ENCODE measurements at places on chromosomes 3 and 15.

DNA sequence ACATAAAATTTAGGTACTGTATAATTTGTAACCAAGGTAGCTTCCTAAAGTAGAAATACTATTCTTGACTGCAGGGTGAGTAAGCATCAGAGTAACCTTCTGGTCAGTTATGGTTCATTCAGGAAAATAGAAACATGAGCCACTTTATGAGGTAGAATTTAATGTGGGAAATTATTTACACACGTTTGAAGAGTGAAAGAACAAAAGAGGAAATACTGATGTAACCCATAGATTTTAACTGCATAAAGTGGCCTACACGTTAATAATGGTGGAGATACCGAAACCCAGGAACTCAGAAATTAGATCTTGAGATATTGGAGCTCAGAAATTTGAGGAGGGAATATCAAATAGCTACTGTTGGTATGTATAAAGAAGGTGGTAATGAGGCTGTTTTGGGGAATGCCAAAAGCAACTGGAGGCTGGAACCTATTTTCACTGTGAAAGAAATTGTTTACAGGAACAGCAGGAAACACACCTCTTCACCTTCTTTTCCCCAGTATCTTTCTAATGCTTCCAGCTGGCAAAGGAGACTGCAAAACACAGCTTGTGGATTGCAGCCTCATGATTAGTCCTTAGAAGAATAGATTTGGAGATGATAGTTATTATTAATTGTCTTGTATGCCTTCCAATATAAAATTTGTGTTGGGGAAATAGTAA, 216.1 kb downstream of the DOCK3 start:
- DNase-seq: no peak

DNA sequence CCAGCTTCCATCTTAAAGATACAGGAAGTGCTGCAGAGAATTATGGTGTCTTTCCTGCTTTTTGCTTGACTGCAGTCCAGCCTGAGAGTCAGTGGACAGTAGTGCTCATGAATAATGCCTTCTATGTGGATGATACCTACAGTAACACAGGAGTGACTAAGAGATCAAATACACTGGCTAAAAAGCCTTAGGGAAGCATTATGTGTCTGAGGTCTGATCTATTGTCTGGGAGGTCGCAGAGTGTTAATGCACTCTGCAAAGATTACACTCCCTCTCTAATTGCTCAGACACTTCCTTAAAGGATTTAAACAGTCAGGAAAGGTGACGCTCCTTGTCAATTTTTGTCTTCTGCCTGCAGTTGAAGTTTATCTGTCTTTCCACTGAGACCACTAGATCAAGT, 183.6 kb downstream of the MCTP2 start:
- no peak for DNase-seq

DNA sequence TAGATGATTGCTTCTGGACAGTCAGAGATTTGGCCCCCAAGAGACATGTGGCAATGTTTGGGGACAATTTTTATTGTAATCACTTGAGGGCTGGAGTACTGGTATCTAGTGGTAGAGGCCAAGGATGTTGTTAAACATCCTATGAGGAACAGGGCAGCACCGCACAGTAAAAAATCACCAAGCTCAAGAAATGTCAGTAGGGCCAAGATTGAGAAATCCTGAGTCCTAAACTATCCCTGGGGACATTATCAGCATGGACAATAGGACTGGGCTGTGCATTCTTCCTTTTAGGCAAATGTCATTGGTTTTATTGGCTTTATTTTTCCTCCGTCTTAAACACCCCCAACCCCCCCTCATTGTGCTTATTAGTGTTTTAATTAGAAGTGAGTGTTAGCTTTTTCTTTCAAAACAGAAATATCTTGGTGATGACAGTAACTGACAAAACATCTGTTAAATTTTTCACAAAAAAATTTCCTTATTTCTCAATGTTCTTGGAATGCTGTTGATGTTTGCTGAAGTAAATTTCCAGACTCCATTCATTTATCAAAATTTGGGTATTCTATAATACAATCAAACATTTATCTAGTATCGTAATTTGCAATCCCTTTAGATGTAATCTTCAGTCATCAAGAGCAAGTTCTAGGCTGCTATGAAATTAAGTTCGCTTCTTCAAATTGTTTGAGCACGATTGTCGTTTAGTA, 944.4 kb downstream of the VGLL3 start:
- DNase-seq: no peak

- no peak for DNase-seq
Observed at GRCh38 chr3:194995334-194995733, 275.6 kb downstream of the XXYLT1 start.

- DNase-seq: no peak
Observed at GRCh38 chr15:62618846-62619504, 423.6 kb upstream of the TPM1 start.

DNA sequence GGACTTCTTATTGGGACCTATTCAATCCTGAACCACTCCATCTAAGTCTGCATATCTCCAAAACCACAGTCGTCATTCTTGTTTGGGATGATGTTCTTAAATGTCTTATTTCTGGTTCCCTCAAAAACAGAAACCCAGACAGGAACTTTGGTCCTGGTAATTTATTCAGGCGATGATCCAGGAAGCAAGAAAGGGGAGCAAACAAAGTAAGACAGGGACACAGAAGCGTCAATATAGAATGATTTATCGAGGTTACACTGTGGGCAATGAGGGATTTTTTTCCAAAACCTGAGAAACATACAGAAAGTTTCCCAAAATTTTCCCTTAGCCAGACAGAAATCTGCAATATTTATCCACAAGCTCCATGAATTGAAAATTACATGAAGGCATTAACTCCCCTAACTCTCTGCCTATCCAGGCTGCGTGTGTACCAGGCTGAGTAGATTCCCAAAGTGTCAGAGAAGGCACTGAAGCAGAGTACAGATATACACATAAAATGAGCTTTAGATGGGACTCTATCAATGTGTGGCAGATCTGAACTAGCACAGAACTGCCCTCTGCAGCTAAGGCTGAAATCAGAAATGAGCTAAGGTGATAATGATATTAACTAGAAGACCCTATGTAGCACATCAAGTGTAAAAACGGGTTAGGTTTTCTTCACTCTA, 43.2 kb downstream of the TP63 start:
- DNase-seq: no peak

DNA sequence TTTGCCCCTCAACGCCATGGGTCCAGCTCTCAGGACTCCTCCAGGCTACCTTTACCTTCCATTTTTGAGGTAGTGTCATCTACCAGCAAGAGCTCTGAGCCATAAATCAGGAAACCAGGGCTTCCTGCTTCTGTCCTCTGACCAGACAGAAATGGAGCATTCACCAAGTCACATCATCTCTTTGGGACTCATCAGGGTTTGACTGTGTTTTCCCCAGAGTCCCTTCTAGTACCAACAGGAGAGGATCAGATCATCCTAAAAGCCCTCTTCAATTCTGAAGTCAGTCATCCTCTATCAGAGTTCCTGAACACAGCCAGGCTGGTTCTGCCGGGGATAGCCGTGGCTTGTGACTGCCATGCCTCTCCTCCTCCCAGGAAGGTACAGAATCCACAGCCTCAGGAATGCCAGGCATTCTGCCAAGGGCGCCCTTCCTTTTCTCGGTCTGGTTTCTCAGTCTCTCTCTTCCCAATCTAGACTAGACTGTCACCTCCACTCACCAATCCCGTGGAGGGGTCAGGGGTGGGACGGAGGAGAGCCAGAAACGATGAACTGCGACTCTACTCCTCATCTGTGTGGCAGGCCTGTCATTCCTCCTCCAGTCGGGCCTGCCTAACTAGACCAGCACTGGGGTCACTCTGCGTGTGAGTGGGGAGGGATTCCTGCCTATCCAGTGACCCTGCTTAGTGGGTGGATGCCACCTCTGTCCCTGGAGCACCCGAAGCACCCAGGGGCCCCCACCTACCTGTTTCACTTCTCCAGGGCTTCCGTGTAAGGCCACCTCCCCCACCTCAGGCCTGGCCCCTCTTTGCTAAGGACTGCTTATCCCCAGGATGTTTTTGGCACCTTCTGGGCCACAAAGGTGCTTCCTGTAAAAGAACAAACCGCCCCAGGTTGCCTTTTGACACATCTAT, 30.9 kb downstream of the CCNL1 start:
- no peak for DNase-seq

- DNase-seq: no peak
Observed at GRCh38 chr15:99321468-99321867, 70.2 kb downstream of the LRRC28 start.

GRCh38 chr3:45557886-45558285, 36.7 kb upstream of the LIMD1 start:
- no peak for DNase-seq

DNA sequence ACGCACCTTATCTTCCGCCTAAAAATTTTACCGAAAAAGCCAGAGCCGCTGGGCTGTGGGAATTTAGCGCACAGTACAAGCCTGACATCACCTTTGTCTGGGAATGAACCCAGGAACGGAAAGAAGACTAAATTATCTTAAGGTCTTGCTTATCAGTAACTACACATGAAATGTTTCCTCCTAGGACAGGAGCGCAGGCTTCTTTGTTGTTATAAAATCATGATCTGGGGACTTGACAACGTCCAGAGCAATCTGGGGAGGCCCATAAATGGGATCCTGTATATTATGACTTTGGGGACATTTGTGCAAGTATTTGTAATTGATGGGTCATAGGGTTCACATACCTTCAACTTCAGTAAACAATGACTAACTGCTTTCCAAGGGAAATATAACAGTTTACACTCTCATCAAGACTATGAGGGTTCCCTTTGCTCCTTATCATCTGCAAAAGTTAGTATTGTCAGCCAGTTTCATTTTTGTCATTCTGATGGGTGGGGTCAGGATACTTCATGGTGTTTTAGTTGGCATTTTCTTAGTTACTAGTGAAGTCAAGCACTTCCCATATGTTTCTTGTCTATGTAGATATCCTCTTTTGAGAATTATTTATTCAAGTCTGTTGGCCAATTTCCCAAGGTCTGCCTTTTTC, 213.9 kb upstream of the PFN2 start:
- no peak for DNase-seq

- DNase-seq: no peak
Observed at GRCh38 chr3:62839748-62840147, 35.5 kb downstream of the CADPS start.

DNA sequence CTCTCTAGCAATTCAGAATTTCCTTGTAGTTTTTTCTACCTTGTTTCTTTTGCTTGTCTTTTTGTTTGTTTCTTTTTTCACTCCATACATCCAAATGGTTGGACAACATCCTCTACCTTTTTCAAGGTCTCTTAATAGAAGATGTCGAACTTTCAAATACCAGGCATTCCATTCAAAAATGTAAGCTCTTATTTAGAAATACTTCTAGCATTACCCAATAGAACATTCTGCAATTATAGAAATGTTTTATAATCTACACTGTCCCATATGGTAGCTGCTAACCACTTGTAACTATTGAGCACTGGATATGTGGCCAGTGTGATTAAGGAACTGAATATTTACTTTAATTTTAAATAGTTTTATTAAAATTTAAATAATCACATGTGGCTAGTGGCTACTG, 196.2 kb upstream of the MRPL3 start:
- no peak for DNase-seq

DNA sequence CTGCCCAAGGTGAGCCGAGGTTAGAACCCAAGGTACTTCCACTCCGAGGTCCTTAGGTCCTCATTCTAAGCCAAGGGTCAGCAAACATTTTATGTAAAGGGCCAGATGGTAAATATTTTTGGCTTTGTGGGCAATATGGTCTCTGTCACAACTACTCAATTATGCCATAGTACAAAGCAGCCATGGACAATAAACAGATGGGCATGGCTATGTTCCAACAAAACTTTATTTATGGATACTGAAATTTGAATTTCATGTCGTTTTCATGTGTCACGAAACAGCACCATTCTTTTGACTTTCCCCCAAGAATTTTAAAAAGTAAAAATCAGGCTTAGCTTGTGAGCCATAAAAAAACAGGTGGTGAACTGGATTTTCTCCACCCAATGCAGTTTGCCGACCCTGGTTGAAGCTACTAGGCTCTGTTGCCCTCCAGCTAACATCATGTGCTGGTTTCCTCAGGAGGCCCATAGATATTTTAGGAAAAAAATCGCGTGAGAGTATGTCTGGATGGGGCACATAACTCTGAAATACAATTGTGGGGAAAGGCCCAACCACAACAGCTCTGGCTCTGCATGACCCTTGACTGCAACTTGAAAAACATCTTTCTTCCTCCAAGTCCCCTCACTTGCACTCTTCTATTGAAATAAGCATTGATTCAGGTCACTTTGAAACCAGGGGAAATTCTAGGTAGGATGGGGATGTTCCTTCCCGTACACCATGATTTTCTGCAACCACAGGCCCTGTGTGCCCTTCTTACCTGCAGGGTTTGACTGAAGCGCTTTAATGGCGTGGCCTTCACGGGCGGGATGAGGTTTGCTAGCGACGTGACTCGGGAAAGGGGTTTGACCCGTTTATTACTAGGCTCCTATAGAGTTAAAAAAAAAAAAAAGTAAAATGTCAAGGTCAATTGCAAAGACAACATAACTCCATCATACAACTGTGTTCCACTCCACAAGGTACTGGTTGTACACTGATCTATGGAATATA, 28.5 kb downstream of the ARHGEF3 start:
- DNase-seq: no peak

GRCh38 chr3:81765400-81765799, 4.0 kb upstream of the GBE1 start:
- no peak for DNase-seq

DNA sequence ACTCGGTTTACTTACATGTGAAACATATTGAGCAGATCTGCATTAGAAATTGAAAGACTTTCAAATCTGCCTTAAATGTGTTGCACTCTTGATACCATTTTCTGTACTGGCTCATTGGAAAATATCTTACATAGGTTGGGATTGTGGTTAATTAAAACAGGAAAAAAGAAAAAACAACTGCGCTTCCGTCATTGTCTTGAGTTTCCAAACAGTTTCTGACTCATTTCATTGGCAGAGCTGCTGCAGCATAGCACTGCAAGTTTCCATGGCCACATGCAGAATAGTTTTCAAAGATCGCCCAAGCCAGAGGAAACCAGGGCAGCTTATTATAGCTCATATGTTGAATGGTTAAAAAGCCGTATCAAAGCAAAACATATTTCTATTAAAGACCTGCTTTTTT, 446.6 kb upstream of the BCHE start:
- no peak for DNase-seq

- DNase-seq: no peak
Observed at GRCh38 chr3:44342176-44342790, 3.7 kb downstream of the TCAIM start.

DNA sequence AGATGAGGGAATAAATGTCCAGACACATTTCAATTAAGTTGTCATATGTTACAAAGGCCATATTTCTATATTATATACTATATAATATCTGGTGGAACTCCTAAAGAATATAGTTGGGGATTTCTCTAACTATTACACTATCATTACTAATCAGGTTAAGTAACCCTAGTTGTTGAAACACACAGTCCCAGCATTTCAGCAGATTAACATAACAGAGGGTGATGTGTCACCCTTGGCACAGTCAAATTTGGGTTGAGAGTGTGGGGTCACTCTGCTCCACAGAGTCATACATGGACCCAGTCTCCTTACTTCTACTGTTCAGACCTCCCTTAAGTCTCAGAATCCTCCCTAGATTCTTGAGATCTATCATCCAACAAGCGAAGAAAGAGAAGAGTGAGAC, 496.4 kb upstream of the MDFIC2 start:
- no peak for DNase-seq
